ENCODE measurements at places on chromosomes 16 and 17.

GRCh38 chr17:38861399-38861843, 7.9 kb upstream of the RPL23 start:
- no peaks in the 10 kb centered on the region for H3K36me3 ChIP-seq
- peak; percentile 79 for DNase-seq

DNA sequence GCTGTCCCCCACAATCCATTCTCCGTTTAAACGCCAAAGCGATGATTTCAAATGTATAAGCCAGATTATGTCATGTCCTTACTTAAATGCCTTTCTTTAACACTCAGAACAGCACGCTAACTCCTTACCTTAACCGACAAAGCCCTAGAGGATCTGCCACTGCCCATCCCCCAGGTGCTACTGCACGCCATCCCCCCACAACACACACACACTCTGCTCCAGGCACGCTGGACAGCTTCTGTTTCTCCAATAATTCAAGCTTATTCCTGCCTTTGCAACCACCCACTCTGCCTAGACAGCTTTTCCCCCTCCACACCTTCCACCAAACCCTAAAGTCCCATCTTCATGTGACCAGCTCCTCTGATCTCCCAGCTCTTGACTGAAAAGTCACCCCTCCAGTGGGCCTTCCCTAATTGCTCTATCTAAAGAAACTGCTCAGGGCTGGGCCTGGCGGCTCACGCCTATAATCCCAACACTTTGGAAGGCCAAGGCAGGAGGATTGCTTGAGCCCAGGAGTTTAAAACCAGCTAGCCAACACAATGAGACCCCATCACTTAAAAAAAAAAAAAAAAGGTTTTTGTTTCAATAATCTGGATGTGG, 38.9 kb upstream of the RPL38 start:
- H3K36me3 ChIP-seq, result no peaks in the 10 kb centered on the region
- no peak overlapping the region for H3K27ac ChIP-seq
- H3K27me3 ChIP-seq, result no peaks in the 10 kb centered on the region

- H3K4me1 ChIP-seq, result no peaks in the 10 kb centered on the region
- peak; percentile 20 for DNase-seq
- H3K4me3 ChIP-seq, result no peak overlapping the region
- no peaks in the 10 kb centered on the region for H3K27me3 ChIP-seq
- no peak overlapping the region for H3K27ac ChIP-seq
These were observed 181.1 kb downstream of the UTP18 start for GRCh38 chr17:51441431-51441830.

DNA sequence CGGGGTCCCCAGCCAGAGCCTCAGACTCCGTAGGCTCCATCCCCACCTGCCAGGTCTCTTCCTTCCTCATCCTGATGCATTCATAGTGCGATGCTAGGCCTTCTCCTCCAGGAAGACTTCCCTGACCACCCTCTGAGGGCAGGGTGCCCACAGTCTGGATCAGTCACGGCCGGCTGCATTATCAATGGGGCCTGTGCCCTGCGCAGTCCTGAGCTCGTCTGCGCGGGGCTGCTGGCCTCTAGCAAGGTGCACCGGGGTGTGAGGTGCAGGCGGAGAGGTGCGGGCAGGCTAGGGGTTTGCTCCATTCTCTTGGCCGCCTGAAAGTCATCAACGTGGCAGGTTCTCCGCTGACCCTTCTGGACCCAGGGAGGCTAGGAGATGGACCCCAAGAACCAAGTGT, 56.9 kb upstream of the ACSF3 start:
- no peaks in the 10 kb centered on the region for H3K36me3 ChIP-seq
- H3K4me1 ChIP-seq, result no peaks in the 10 kb centered on the region
- DNase-seq, result no peak
- H3K27ac ChIP-seq, result no peak overlapping the region

DNA sequence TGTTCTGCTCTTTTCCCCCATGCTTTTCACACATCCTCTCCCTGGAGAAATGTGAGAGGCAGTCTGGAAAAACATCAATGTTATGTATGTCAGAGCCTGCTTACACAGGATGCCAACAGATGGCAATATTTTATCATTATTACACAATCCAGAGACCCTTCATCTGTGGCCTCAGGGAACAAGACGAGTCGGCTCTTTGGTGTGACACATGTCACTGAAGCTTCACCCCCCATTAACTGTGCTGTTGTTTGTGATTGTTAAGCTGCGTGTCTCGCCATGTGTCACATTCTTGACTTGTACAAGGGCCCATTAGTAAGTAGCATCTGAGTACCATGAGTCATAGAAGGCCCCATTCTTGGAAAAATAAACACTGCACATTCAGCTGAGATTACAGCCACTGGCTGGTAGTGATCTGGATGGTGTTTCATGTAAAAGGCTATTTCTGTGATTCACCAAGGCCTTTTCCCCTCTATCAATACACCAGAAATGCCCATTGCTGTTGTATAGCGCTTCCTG, 682.1 kb upstream of the SOX9 start:
- no peaks in the 10 kb centered on the region for H3K4me1 ChIP-seq
- H3K27me3 ChIP-seq, result no peaks in the 10 kb centered on the region
- no peaks in the 10 kb centered on the region for H3K36me3 ChIP-seq
- DNase-seq, result no peak
- no peak overlapping the region for H3K27ac ChIP-seq

DNA sequence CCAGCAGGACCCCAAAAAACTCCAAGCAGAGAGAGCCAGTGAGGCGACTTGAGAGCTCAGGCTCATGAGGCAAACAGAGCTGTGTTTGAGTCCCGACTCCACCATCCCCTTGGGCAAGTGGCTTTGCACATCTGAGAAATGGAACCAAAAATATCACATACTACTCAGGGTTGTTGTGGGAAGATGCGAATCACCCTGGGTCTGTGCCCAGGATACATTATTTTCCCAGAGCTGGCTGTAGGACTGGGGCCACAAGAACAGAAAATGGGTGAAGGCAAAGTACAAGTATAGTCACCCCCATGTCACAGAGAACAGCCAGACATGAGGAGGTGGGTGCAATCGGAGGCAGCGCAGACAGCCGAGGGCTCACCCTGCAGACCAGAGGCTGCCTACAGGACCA, 127.3 kb downstream of the GAS7 start:
- H3K36me3 ChIP-seq, result no peaks in the 10 kb centered on the region
- H3K4me1 ChIP-seq, result no peaks in the 10 kb centered on the region
- H3K27me3 ChIP-seq, result no peaks in the 10 kb centered on the region
- H3K27ac ChIP-seq, result no peak overlapping the region

DNA sequence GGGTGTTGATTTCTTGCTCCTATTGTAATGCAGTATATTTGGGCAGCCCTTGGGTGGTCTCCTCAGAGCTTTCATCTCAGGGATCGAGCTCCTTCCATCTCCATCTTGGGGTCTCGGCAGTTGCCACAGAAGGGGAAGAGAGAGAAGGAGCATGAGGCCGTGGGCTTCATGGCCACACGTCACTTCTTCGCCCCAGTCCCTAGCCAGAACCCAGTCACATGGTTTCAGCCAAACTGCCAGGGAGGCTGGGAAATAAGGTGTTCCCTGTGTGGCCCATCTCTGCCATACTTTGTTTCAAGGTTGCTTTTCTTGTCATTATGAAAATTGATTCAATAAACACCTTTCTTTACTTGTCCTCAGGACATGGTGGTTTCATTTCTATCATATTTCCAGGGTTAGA, 68.4 kb upstream of the NKD1 start:
- DNase-seq, result no peak
- H3K36me3 ChIP-seq, result no peaks in the 10 kb centered on the region
- H3K4me3 ChIP-seq, result no peak overlapping the region
- no peaks in the 10 kb centered on the region for H3K4me1 ChIP-seq
- H3K27ac ChIP-seq, result no peak overlapping the region

GRCh38 chr16:9151074-9151473, 59.6 kb downstream of the HAPSTR1 start:
- no peak for DNase-seq
- H3K4me3 ChIP-seq, result no peak overlapping the region
- no peaks in the 10 kb centered on the region for H3K27me3 ChIP-seq

DNA sequence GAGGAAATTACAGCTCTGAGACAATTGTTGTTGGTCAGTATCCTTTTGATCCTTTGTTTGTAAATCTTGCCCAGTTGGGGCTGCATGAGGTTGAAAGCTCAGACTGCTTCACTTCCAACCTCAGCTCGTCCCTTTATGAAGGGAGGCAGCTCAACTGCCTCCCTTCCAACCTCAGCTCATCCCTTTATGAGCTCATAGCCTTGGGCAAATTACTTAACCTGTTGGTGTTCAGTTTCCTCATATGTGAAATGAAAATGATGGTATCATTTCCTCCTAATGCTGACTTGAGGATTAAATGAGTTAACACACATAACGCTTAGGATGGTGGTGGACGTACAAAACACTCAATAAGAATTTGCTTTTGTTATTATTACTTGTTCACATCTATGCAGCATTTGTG, 265.1 kb downstream of the CDH13 start:
- H3K4me1 ChIP-seq, result peaks cover 6% of the 10 kb centered on the region
- no peaks in the 10 kb centered on the region for H3K36me3 ChIP-seq
- H3K27me3 ChIP-seq, result no peaks in the 10 kb centered on the region
- H3K4me3 ChIP-seq, result no peak overlapping the region
- H3K27ac ChIP-seq, result no peak overlapping the region

DNA sequence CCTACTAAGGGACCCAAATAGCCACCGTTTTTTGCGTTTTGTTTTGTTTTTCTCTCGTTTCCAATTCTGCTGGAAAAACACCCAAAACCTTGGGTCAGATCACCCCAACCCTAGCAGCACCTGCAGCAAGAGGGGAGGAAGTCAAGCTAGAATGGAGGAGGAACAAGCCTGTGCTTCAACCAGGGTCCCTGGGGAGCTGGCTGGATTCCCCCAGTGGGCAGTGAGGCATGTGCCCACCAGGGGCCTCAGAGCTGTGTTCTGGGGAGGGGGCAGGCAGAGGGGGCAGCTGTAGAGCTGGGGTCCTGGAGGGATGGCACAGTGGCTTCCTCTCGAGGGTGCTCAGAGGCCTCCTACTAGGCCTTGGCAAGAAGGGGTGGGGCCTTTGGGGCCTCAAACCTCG, 6.5 kb downstream of the CD79B start:
- H3K4me3 ChIP-seq, result no peak overlapping the region
- H3K36me3 ChIP-seq, result no peaks in the 10 kb centered on the region
- no peaks in the 10 kb centered on the region for H3K27me3 ChIP-seq

GRCh38 chr17:343211-343610, 9.4 kb downstream of the RPH3AL start:
- H3K4me1 ChIP-seq, result no peaks in the 10 kb centered on the region
- H3K4me3 ChIP-seq, result no peak overlapping the region
- peaks cover 7% of the 10 kb centered on the region for H3K27me3 ChIP-seq
- H3K36me3 ChIP-seq, result no peaks in the 10 kb centered on the region
- H3K27ac ChIP-seq, result no peak overlapping the region
- DNase-seq, result peak; percentile 42

GRCh38 chr17:73549841-73550430, 94.3 kb downstream of the SDK2 start:
- no peaks in the 10 kb centered on the region for H3K27me3 ChIP-seq
- H3K4me1 ChIP-seq, result no peaks in the 10 kb centered on the region
- H3K4me3 ChIP-seq, result no peak overlapping the region
- no peak overlapping the region for H3K27ac ChIP-seq

DNA sequence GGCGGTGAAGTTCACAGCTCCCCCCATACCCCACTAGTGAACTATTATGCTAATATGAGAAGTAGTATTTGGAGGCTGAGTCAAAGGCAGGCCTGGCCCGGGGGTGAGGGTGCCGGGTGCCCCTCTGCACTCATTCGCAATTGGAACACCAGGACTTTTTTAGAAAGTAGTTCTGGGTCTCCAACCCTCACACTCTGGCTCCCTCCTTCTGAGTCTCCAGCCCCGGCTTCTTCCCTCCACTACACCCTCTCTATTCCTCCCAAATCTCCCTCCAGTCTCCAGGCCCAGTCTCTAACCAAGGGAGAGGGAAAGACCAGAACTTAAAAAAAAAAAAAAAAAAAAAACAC, 11.3 kb upstream of the HOXB2 start:
- H3K27ac ChIP-seq, result peak overlapping the region; percentile 53
- no peaks in the 10 kb centered on the region for H3K36me3 ChIP-seq
- peaks cover 100% of the 10 kb centered on the region for H3K27me3 ChIP-seq

GRCh38 chr16:56606476-56607108, 1.8 kb upstream of the MT2A start:
- H3K36me3 ChIP-seq, result no peaks in the 10 kb centered on the region
- H3K27me3 ChIP-seq, result peaks cover 50% of the 10 kb centered on the region
- no peak overlapping the region for H3K27ac ChIP-seq

DNA sequence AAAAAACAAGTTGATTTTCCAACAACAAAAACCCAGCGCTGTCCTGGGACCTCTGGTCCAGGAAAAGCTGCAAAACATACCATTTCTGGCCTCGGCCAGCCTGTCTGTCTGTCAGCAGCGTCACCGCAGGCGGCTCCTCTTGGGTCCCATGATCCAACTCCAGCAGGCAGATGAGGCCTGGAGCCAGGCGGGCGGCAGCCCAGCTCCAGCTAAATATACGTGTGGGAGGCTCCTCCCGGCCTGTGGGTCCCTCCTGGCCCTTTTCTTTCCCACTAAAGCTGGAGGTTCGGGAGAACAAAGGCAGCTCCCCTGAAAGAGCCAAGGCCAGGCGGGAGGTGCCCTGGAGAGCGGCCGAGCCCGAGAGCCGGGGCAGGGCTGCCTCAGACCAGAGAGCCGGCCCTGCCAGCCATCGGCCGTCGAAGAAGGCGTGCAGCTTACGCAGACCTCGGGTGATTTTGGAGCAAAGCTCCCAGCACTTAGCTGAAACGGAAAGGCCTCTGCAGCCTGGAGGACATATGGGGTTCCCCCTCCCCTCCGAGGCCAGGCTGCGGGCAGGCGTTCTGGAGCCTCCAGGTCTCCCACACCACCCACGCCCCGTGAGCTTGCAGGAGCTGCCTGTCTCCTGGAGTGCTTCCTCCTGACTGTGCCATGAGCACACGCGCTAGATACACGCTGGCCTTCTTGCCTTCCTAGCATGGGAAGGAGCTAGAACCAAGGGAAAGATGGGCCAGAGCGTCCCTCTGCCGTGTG, 19.9 kb upstream of the JPH3 start:
- DNase-seq, result no peak
- H3K4me1 ChIP-seq, result no peaks in the 10 kb centered on the region
- no peaks in the 10 kb centered on the region for H3K36me3 ChIP-seq
- H3K27ac ChIP-seq, result peak overlapping the region; percentile 54

DNA sequence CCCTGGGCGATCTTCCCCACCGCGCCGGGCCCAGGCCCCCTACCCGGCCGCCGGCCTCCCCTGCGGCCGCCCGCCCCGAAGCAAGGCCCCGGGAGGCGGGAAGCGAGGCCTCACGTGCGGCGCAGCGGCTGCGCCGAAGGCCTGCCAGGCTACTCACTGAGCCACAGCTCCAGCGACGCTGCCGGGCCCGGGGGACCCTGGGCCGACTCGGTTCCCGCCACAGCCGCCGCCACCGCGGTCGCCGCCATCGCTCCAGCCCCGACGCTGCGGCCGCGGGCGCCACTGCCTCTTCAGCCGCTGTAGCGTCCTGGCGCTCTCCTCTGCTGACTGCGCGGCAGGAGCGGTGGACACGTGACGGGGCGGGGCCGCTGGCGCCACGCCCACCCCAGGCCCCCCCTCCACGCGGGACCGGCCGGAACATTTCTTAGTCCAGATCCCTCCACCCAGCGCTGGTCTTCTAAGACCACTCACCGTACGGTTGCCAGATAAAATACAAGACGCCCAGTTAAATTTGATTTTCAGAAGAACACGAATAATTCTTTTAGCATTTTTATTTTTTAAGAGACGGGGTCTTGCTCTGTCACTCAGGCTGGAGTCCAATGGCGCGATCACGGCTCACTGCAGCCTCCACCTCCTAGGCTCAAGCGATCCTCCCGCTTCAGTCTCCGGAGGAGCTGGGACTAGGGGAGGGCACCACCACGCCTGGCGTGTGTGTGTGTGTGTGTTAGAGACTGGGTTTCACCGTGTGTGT, at the start of gene GGA2:
TSS of gene GGA2 (minus strand) at position 331 of the 751 bp plus-strand sequence. CDS start at position 248, 83 bp downstream.
- H3K4me1 ChIP-seq, result peaks cover under 1% of the 10 kb centered on the region
- peaks cover 8% of the 10 kb centered on the region for H3K36me3 ChIP-seq
- H3K4me3 ChIP-seq, result peak within 1 kb of the TSS; percentile 98
- no peaks in the 10 kb centered on the region for H3K27me3 ChIP-seq
- peak within 1 kb of the TSS; percentile 49 for H3K27ac ChIP-seq
